ENCODE measurements at places on chromosomes 1 and 21.

- DNase-seq, result no peak
Observed at GRCh38 chr21:33396436-33396835, 6.8 kb upstream of the IFNGR2 start.

DNA sequence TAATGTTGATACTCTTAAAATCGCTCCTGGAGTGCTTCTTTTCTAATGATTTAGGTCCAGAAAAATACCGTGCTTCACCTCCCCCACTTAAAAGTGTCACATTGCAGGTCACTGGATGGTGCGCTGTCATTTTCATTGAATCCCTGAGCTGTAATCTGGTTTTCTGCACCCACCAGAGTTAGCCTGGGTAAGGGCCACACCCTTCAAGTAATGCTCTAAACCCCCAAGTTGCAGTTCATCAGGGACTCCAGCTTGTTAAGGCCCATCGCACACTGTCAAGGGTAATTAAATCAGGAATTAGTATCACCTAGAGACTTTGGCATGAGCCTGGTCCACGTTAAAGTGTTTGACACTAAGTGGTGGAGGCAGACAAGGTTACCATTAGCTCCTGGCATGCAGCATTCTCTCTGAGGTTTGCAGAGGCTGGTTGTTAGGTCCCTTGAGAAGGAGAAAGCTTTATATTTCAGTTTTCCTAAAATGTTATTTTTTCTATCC, 34.0 kb downstream of the ASTN1 start:
- DNase-seq, result no peak

- DNase-seq, result no peak
Observed at GRCh38 chr1:182185136-182185535, 123.6 kb upstream of the ZNF648 start.

DNA sequence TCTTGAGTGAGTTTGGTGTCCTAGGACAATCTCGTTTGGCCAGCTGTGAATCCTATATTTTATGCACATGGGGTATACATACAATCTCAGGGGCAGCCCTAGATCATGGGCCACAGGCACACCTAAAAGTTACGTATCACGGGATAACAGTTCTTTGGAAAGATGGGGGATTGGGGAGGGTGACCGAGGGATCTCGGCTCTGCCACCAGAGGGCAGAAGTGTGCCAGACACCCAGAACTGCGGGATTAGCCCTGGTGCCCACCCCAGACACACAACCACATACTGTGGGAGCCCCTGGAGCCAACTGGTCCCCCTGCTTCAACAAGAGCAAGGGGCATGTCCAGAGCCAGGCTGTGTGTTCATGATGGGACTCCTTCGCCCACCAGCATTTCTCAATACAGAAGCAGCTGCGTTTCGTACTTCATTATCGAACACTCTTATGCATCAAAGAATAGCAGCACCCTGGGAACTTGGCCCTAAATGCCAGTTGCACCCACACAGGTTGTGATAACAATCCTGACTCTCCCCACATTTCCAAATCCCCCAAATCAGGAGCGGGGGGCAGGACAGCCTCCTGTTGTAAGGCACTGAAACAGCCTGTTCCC, 37.4 kb downstream of the TMCO4 start:
- peak; percentile 69 for DNase-seq

DNA sequence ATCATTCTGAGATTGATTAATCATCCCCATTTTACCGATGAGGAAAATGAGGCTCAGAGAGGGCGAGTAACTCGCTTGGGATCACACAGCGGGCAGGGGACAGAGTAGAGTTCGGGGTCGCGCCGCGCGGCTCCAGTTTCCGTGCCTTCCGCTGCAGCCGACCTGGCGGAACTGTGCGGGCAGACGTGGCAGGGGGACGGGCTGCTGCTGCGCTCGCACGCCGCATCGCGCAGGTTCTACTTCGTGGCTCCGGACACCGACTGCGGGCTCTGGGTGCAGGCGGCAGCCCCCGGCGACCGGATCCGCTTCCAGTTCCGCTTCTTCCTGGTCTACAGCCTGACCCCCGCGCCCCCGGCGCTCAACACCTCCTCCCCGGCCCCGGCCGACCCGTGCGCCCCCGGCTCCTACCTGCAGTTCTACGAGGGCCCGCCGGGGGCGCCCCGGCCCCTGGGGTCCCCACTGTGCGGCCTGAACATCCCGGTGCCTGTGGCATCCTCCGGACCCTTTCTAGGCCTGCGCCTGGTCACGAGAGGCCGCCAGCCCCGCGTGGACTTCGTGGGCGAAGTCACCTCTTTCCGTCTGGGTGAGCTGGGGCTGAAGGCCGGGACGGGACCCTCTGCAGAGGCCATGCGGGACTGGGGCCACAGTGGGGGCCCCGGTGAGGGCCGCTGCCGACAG, 2.3 kb downstream of the LDLRAD2 start:
- peak; percentile 86 for DNase-seq

- DNase-seq, result no peak
Observed at GRCh38 chr1:58310881-58311280, 235.6 kb downstream of the OMA1 start.

- DNase-seq, result no peak
Observed at GRCh38 chr21:39663066-39663465, 50.3 kb downstream of the B3GALT5 start.

DNA sequence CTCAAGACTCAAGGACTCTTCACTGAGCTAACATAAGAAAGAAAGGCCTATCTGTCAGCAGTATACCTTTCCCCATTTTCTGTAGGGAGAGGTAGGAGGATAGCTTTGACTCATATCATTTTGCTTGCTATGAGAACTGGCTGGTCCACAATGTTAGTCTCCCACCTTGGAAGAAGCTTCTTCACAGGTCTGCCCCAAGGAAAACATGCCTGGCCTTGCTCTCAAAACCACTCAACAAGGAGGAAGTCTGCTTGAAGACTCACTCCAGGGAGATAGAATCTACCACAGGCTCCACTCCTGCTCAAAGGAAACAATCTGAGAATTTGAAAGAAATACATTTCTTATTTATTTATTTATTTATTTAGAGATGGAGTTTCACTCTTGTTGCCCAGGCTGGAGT, 29.5 kb upstream of the LAMC1 start:
- DNase-seq, result no peak

DNA sequence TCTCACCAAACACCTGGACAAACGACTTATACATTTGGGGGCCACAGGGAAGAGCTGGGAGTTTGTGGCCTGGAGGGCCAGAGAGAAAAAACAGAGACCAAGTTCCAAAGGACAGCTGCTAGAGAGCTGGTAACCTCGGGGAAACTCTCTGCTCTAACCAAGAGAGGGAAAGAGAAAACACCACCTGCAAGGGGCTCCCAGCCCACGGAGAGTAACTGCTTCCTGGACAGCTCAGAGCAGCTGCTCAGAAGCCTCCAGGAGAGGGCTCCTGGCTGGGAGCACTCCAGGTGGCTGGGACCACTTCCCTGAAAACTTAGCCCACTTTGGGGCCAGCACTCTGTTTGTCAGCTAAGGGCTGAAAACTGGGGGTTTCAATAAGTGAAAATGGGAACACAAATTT, 154.8 kb upstream of the GRIK3 start:
- DNase-seq, result no peak

DNA sequence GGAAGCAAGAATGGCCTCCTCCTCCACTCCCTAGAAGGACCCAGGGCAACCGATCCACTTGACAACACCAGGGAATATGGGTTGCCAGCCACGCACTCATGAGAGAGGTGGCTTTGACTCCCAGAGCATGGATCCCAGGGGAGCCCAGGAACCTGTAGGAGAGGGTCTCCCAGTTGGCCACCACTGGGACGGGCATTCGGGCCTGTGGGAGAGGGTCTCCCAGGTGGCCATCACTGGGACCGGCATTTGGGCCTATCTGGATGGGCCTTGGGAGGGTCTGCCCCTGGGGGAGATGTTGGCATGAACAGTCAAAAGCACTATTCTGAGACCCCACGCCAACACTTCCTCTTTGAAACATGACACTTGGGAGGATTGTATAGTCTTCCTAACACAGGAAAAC, 565 bp downstream of the TFF1 start:
- no peak for DNase-seq

DNA sequence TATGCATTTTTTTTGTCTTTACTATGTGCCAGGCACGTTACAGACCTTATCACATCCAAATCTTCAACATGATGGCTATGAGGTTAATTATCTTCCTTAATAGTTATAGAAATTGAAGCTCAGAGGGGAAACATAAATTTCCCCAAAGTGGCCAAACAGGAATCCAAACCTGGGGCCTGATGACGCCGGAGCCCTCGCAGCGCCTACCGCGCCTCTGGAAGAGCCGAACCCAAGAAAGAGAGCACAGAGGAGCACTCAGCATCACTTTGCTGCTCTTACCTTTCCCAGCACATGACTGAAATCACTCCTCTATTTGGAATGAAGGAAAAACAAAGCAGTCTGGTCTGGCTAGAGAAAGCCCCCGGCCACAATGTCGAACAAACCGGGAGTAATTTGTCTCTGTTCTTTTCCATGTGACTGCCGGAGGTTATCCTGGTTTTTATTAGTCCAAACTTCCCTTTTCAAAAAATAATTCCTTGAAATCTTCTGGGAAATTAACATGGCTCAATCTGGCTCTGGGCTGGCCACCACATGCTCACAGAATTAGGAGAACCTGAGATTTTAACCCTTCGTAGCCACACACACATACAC, 195.5 kb downstream of the ADSS2 start:
- DNase-seq, result no peak

DNA sequence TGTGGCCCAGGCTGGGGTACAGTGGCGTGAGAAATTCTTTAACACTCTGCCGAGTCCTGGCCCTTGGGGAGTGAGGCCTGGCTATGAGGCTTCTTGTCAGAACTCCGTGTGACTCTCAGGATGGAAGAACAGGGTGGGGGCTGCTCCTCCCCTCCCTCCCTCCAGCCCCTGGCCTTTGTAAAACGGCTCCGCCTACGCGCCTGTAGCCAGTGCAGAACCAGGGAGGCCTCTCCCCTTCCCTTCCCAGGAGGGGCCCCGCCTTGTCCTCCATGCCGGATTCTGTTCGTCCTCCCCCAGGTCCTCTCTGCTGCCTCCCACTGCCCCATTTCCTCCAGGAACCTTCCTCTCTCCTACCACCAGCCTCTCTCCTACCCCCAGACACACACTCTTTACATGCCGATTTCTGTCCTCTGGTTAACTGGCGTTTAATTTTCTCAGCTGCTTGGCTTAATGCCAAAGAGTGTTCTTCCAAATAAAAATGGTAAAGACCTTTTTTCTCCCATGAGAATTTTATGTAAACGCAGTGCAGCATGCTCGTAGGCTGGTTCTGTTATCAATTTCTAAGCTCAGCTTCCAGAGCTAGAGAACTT, 21.0 kb downstream of the PDE9A start:
- no peak for DNase-seq

GRCh38 chr1:173473599-173474011, 3.5 kb upstream of the PRDX6 start:
- DNase-seq, result no peak

GRCh38 chr1:222880587-222880986, 65.7 kb downstream of the DISP1 start:
- DNase-seq, result no peak

DNA sequence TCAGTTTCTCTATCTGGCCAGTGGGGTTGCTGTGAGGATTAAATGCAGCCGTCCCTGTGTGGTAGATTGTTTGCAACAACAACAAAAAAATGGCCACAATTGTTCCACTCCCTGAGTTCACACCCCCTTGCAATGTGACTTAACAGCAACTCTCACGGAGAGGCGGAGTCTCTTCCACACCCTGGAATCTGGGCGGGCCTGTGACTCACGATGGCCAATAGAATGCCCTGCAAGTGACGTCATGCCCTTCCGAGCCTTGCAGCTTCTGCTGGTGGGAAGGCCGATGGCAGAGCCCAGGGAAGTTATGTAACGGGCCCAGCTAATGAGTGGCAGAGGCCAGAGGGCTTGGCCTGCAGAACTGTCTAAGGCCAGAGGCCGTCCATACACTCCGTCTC, 87.9 kb downstream of the RIPK4 start:
- no peak for DNase-seq

DNA sequence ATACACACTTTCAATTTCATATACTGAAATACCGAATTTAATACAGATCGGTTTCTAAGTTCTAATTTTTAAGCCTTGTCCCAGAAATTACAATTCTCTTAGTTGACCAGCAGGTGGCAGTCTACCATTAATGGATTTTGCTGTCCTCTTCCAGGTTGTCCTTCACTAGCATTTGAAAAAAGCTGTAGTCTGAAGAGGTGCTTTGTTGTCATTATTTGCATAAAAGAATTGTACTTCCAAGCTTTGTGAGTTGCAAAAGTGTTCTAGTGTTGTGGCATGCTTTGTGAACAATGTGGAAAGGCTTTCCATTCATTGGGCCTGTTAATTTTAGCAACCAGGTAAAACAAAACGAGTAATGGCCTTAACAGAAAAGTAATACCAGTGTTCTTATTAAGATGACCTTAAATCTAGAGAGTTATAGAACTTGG, 193.6 kb downstream of the RPS6KC1 start:
- peak; percentile 22 for DNase-seq

- no peak for DNase-seq
Observed at GRCh38 chr1:48040154-48040553, 43.0 kb upstream of the TRABD2B start.

- no peak for DNase-seq
Observed at GRCh38 chr21:32861866-32862265, 90.3 kb upstream of the PAXBP1 start.

DNA sequence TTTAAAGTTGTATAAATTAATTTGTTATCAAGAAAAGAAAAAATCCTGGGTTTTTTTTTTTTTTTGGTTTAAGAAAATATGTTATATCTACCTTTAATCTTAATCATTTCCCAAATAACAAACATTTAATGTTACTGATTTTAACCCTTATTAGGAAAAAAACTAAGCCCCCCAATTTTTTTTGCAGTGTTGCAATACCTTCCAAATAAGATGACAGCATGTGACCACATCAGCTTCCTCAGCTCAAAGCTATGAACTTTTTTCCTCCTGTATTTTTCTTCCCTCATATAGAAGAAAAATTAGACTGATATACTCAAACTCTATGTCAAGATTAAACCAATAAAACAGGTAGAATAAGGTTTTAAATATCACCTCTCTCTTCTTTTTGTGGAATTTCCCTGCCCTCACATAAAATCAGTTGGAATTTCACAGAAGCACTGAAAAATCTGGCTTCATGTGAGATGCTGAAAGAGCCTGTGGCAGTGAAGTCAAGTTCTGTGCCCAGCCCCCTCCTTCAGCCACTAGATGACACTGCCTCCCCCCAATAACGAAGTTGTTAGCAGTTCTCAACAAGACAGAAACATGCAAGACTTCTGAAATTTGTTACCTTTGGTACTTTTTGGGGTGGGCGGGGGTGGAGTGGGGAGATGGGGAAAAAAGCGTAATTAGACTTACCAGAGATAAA, 9.6 kb upstream of the SMYD2 start:
- DNase-seq, result no peak

GRCh38 chr1:230824551-230824918, 43.8 kb downstream of the C1orf198 start:
- DNase-seq, result no peak

DNA sequence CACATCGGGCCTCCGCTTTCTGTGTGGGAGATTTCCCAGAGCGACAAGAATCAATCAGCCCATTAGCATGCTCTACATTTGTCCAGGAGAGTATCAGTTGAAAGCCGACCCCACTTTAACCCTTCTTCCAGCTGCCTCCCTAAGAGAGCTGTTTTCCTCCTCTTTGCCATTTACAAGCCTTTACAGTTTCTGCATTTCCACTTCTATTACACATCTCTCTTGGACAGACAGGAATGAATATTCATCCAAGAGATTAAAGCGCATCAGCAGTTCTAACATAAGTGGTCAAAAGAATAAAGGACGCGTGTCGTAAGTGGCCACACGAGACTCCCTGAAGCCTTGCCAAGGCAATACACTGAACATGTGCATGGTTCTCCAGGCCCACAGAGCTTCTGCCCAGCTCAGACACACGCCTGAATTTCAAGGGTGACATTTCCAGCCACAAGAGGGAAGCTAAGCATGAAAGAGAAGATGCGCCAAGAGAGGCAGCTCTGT, 47.3 kb downstream of the FAM78B start:
- no peak for DNase-seq
